Left renal pelvis (tissue), 4 donors: ENCODE measurements at places on chromosomes 5 and 9.

GRCh38 chr5:79295029-79295428, 59.1 kb downstream of the JMY start:
- no peak for DNase-seq

GRCh38 chr5:10009802-10010201, 239.9 kb downstream of the ATPSCKMT start:
- no peak for DNase-seq

GRCh38 chr9:136229096-136230065, 16.2 kb downstream of the QSOX2 start:
- no peak for DNase-seq

- no peak for DNase-seq
Observed at GRCh38 chr9:115671236-115671962, 482.2 kb upstream of the PAPPA start.

DNA sequence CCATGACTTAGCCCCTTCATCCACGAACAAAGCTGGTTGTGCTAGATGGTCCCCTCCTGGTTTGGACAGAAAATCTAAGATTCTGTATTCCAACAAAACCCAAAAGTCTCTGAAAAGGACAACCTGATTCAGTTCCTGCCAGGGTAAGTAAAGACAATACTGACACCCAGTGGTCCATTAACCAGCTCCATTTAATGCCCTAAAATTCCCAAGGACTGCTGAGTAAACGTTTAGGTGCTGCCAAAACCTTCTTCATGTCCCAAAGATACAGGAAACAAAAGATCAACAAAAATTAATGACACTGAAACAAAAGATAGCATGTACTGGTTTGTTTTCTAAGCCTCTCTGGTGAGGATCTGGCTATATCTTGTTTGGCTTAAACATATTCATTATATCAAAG, 25.3 kb upstream of the PPP1R2B start:
- peak; percentile 22 for DNase-seq

DNA sequence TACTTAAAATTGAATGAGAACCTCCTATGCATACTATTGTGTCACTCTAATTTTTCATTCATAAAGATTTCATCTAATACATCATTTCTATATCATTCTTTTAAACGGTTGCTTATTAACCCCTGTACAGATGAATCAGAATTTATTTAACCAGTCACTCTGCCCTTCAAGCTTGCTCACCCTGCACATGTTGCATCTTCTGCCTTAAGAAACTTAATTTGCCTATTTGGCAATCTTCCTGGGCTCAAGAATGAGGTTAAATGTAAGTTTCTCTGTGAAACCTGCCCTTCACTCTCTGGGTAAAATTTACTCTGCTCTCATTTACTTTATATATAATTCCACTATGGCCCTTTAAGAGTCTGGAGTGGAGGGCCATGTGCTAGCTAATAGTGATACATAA, 434.7 kb upstream of the ZNF608 start:
- DNase-seq: no peak

- DNase-seq: no peak
Observed at GRCh38 chr5:20420991-20421595, 433.1 kb upstream of the CDH18 start.

GRCh38 chr9:2120926-2121689, 106.0 kb downstream of the SMARCA2 start:
- DNase-seq: no peak

- DNase-seq: no peak
Observed at GRCh38 chr9:29575219-29575618, 2001.9 kb upstream of the C9orf72 start.

DNA sequence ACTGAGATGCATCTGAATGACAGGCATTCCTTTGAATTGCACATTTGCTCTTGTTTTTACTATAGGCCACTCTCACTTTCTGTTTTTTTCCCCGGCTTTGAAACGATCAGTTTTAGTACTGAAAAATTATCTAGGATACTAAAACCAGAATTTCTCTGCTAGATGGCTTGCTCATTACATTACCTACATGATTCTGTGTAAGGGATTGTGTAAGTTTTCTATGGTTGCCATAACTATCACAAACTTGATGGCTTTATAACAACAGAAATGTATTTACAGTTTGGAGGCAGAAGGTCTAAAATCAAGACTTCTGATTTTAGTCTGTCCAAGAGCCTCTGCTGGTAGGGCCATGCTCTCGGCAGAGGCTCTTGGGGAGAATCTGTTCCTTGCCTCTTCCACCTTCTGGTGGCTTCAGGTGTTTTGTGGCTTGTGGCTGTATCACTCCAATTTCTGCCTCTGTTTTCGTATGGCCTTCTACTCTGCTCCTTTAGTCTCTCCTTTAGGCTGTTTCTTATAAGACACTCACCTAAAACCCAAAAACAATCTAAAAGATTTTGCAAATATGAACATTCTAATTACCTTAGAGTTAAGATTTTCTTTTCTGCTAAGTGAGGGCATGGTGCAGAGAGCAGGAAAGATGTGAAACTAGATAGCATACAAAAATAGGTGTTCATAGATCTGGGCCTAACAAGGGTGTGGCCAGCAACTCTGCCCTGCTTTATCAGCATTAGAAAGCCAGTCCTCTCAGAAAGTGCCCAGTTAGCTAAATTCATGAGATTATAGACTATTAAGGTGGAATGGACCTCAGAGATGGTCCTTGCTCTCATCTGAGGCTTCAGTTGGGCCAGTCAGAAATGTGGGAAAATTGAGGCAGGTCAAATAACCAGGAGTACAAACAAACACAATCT, 93.3 kb upstream of the CDKN2B start:
- DNase-seq: no peak

DNA sequence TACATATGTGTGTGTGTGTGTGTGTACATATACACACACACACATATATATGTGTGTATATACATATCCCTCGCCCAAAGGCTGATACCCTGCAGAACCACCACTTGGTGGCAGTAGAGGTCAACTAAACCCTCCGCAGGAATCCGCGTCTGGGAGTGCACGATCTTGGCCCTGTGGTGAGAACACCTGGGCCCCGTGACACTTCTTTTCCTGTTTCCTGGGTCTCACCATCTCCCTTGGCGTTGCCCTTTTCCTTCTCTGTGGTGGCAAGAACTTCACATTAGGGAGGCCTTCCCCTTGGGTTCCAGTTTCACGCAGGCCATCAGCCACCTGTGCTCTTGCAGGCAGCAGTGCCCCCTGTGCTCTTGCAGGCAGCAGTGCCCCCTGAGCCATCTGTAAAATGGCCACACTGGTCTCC, 8.2 kb downstream of the IL9 start:
- peak; percentile 39 for DNase-seq

GRCh38 chr5:109992264-109992915, 302.7 kb downstream of the MAN2A1 start:
- no peak for DNase-seq

DNA sequence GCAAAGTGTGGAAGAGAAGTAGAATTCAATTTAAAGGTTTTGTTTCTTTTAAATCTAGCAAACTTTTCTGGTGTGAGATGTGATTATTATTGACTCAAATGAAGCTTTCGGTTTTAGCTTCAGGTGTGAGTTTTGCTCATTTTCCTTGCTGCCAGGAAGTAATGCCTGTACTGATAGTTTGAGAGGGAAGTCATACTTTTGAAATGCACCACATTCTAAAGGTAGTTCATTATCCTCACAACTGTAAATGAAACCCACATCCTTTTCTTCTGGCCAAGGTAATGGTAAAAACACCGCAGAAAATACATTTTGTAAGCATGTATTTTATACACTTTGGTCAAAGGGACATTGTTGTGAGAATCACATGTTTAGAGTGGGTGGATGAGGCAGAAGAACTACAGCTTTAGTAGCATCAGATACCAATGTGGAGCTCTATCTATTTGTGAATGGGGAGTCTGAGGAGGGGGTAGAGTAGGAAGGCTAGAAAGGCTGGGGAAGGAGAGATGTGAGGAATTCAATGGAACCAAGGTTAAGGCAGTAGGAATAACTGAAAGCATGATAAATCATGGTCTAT, 167.0 kb upstream of the CDKN2B start:
- DNase-seq: no peak

- DNase-seq: no peak
Observed at GRCh38 chr9:105969636-105970035, 275.3 kb downstream of the TMEM38B start.

GRCh38 chr9:84796404-84796803, 126.9 kb downstream of the NTRK2 start:
- DNase-seq: no peak

- DNase-seq: no peak
Observed at GRCh38 chr9:76873056-76873792, 32.7 kb downstream of the PRUNE2 start.

DNA sequence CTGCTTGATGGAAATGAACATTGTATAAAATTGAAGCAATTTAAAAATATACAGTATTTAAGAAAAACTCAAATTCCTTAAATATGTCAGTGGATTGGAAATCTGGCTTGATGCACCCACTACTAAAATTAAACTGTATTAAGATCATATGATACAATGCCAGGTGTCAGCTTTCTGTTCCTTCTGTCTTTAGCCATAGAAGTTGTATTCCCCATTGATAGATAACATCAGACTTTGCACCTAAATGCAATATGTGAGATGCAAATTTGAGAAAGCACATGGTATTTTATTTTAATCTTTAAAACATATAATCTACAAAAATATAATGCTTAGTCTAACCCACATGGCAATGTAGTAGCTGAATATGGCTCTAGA, 697.4 kb upstream of the WWC1 start:
- no peak for DNase-seq

- DNase-seq: no peak
Observed at GRCh38 chr5:34045996-34046395, 3.0 kb upstream of the C1QTNF3 start.

- no peak for DNase-seq
Observed at GRCh38 chr5:132411304-132412013, 41.9 kb downstream of the SLC22A5 start.

- DNase-seq: no peak
Observed at GRCh38 chr5:152177626-152178349, 227.3 kb downstream of the NMUR2 start.

GRCh38 chr5:157747173-157747740, 3.7 kb downstream of the LSM11 start:
- no peak for DNase-seq

DNA sequence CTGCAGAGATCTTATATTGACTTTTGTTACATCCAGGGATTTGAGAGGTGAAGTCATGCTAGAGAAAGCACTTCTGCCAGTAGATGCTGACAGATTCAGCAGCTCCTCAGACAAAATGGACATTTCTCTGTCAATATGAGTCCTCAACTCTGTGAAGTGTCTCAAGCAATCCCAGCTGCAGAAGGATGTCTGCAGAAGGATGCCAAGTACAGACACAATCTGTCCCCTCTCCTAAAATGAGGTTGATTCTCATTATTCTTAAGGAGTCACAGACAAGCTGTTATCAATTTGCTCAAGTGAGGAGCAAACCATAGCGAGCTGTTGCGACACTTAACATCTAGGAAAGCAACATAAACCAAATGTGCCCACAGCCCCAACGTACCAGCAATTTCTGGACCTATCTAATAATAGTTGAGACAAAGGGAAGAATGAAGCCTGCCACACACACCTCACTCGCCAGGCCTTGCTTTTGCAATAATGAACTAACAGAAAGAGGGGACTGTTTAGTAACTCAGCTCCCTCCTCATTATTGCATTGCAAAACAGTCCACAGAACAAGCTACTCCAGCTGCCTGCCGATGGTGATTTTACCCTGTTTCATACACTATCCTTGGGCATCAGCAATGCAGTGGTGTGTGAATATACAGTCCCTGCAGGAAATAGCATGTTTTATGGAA, 364.2 kb upstream of the PDE4D start:
- no peak for DNase-seq

DNA sequence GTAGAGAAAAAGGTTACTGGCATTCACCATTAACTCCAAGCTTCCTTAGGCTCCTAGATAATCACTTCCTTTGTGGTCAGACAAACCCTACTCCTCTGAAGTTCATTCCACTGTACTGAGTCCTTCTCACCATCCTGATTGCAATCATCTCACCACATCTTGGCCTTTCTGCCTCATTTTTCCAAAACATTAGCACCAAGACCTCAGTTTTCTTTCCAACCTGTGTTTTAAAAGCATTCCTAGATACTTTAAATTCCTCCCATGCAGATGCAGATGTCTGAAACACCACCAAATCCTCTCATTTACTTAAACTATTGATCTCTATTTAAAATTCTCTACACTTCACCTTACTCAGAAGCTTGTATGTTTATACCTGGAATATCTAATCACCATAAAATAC, 961.3 kb upstream of the CTNND2 start:
- DNase-seq: no peak

- DNase-seq: no peak
Observed at GRCh38 chr9:85586684-85587083, 155.1 kb downstream of the AGTPBP1 start.

- DNase-seq: no peak
Observed at GRCh38 chr5:14580398-14581034, 1.1 kb upstream of the OTULINL start.

GRCh38 chr9:5336688-5337087, 3.0 kb downstream of the RLN1 start:
- no peak for DNase-seq

DNA sequence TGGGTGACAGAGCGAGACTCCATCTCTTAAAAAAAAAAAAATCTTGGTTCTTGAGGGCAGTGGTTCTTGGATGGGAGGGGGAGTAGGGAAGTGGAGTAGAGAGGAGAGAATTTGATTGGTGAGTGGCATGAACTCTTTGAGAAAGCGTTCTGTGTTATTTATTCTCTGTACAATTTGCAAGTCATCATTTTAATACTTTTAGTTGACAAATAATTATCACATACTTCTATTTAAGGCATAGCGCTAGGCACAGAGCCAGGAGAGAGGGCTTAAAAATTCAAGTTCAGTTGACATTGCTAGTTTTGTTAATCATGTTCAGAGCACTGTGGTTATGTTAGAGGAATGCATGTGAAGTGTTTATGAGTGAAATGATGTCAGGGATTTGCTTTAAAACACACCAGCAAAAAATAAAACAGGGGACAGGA, 24.6 kb downstream of the HSDL2 start:
- no peak for DNase-seq

DNA sequence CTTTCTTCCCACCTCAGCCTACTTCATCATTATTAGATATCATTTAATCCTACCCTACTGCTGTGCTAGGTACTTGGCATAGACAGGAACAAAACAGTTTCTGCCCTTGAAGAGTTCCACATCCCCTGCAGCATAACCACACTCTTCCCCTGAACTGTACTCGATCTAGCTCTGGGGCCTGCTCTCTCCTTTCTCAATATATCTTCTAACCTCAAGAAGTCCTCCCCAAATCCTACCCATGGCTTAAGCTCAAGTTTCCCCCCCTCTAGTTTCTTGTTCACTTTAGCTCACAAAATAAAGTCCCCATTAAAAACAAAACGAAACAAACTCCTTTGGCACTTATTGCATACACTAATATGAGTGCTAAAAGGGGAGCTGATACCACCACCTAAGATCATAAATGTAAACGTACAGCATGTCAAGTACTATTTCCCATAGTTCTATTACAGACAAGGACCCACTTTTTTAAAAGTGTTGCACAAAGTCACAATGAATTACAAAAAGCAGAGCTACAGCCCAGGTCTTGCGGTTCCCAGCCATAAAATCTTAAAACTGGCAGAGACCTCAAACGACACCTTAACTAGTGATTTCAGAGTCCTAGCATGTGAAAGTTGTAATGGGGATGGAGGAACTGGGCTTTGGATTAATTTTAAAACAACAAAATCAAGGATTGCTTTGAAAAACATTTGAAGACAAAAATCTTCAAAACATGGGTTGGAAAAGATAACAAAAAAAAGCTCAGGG, 80.7 kb downstream of the PTPDC1 start:
- DNase-seq: no peak
